ENCODE measurements at places on chromosomes 7 and 10.

DNA sequence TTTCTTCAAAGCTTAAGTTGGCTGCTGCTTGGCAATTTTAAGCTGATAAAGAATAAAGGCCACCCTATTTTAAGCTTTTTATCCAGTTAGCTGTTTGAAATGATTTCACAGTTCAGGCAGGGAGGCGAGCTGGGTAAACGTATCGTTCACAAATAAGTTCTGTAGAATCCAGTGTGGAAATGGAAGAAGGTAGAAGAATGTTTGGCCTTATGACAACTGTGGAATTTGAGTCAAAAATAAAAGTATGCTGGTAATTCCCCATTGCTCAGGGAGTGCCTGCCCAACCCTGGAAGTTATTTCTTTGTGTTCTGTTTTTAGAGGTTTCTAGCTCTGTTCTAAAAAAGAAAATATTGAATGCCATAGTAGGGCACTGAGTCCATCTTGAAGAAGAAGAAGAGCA, 113.1 kb downstream of the ARL4A start:
- DNase-seq = no peak

DNA sequence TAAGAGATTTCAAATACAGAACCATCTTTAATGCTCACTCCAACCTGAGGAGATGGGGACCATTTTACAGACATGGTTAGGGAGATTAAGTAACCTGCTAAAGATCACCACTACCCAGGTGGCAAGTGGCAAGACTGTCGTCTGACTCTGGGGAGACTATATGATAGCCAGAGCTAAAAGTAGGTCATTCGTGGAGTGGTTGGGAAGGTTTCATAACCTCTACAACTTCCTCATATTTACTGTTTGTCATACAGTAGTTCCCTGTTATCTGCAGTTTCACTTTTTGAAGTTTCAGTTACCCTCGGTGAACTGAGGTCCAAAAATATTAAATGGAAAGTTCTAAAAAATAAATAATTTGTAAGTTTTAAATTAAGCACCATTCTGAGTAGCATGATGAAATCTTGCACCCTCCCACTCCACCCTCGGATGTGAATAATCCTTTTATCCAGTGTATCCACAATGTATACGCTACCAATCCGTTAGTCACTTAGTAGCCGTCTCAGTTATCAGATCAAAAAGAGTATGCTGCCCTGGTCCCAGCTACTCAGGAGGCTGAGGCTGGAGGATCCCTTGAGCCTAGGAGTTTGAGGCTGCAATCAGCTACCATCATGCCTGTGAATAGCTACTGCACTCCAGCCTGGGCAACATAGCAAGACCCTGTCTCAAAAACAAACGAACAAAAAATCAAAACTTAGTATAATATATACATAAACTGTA, 14.9 kb upstream of the LGI1 start:
- DNase-seq = no peak

GRCh38 chr10:61903221-61903927, 1.9 kb downstream of the ARID5B start:
- DNase-seq = peak; percentile 88

GRCh38 chr7:45593121-45593541, 19.0 kb downstream of the ADCY1 start:
- DNase-seq = no peak

DNA sequence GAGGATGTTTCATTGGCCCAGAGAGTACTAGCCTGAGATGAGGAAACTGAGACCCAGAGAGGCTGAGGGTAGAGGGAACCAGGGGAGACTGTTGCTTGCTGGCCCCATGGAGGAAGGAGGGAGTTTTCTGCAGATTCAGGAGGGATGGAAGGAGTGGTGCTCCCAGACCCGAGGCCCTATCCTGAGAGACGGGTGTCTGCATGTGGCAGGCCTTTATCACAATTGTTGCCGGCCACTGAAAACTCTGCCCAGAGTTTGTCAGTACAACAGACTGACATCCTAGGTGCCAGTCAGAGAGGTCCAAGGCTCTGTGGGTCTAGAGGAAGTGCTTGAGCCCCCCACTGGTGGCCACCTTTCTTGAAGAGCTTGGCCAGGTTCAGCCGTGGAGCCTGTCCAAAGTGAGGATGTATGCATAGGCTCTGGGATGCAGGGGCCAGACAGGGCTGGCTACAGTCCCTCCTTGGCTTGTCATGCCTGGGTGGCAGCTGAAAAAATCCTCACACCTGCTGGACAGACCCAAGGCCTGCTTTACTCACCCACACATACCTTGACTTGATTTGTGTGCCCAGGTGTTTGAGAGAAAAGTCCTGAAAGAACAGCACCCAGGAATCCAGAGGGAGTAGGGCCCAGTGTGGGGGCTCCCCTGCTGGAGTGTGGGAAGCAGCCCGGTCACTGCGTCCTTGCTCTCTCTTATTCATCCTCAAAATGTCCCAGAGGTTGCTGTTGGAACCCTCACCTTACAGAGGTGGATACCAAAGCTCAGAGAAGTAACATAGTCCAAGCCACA, 65.2 kb downstream of the CLRN3 start:
- DNase-seq = no peak

GRCh38 chr10:125661941-125662515, 20.9 kb downstream of the TEX36 start:
- DNase-seq = no peak

DNA sequence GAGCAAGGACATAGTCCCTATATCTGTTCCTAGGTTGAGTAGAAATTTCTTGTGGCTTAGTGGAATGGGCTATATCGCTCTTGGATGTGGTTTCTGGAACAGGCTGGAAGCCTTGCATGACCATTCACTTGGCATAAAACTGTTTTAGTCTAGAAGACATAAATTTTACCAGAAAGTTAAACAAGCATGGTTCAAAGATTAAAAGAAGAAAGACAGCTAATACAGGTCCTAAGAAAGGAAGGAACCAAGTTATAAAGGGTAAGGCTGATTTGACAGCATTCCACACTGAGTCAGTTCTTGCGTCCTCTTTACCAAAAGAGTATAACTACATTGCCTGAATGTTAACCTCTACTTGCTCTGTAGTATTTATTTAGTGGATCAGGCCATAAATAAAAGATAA, 724.2 kb downstream of the SORCS1 start:
- no peak for DNase-seq

- no peak for DNase-seq
These were observed 18.7 kb upstream of the ARHGAP12 start for GRCh38 chr10:31947144-31947926.

- DNase-seq = no peak
These were observed 197.3 kb downstream of the PCLO start for GRCh38 chr7:82965088-82966036.

GRCh38 chr10:11795101-11795920, 27.8 kb upstream of the PROSER2 start:
- DNase-seq = no peak

- DNase-seq = no peak
These were observed 45.1 kb downstream of the ZNF248 start for GRCh38 chr10:37812290-37812689.

DNA sequence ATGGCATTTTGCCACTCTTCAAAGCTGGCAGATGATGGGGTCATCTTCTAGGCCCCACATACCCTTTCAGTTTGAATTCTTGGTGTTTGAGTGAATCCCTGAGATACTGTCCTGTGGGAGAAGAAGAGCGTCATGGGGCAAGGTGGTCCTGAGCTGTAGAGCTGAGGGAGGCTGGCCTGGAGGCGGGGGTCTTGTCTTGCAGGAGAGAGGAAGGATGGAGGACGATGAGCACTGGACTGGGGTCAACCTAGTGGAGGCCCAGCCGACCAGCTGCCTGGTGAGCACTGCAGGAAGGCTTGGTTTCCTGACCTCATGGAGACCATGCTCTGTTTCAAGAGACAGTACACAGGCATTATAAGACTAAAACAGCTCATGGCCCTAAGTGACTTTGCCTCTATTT, 114.6 kb downstream of the TACC2 start:
- DNase-seq = no peak

Measured in activated CD4-positive, alpha-beta T cell treated with anti-CD3 and anti-CD28 coated beads, Interleukin-2, Interleukin-6, amounts not matched to agents 100 ng/mL and 50 ng/mL, durations not matched to agents 16 hours and 8 hours (primary cell).